Testis (tissue), 5 donors: ENCODE measurements at places on chromosomes 7 and 10. TPM values are rescaled to one million over a fixed set of nuclear protein-coding genes. Genes with fewer than 3 reads are reported as not detected.
A peak's percentile ranks its signal among the peaks of the same experiment; 100 is the strongest.

DNA sequence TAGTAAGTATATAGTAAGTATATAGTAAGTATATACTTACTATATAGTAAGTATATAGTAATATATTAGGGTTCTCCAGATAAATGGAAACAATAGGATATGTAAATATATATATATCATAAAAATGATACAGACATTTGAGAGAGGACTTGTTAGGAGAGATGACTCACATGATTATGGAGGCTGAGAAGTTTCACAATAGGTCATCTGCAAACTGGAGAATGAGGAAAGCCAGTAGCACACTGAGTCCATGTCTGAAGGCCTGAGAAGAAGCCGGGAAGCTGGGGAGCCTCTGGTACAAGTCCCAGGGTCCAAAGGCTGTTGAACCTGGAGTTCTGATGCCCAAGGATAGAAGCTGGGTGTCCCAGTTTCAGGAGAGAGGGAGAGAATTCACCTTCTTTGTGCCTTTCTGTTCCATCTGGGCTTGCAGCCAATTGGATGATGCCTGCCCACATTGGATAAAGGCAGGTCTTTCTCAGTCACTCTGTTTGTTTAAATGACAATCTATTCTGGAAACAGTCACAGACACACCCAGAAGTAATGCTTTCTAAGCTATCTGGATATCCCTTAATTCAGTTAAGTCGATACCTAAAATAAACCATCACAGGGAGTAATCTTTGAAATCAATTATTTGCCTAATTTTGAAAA lies 205.5 kb upstream of the CDC14C start:
- H3K27me3 ChIP-seq = no peaks in the 10 kb centered on the region
- H3K4me3 ChIP-seq = no peak overlapping the region

GRCh38 chr10:113412161-113412560 lies 140.7 kb upstream of the HABP2 start:
- H3K27ac ChIP-seq = no peak overlapping the region
- no peaks in the 10 kb centered on the region for H3K27me3 ChIP-seq
- H3K4me3 ChIP-seq = no peak overlapping the region
- H3K36me3 ChIP-seq = no peaks in the 10 kb centered on the region
- H3K4me1 ChIP-seq = no peaks in the 10 kb centered on the region
- DNase-seq = no peak

GRCh38 chr7:94683066-94683465 lies 27.1 kb upstream of the SGCE start:
- H3K27me3 ChIP-seq = no peaks in the 10 kb centered on the region
- no peaks in the 10 kb centered on the region for H3K4me1 ChIP-seq
- no peak overlapping the region for H3K27ac ChIP-seq
- no peak overlapping the region for H3K4me3 ChIP-seq
- H3K36me3 ChIP-seq = no peaks in the 10 kb centered on the region

DNA sequence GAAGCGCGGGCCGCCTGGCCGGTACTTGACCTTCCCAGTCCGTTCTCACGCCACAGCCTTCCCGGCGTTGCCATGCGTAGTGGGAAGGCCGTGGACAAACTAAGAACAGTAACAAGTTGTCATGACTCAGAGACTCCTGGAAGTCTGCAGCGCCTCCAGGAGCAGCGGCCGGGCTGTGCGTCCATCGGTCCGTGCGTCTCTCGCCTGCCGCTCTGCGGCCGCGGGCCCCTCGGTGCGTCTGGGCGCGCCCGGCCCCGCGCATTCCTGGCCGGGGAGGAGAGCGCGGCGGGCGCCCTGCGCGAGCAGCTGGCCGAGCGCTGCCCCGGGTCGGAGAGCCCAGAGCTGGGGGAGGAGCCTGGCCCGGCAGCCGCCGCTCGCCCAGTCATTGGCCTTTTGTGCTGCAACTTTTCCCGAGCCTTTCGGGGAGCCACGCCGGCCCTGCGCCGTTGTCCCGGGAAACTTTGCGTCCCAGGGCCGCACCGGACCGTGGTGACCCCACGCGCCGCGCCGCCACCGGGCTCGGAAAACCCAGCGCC lies 123.7 kb downstream of the TACC2 start:
- peaks cover 6% of the 10 kb centered on the region for H3K4me1 ChIP-seq
- peak overlapping the region; percentile 64 for H3K4me3 ChIP-seq
- no peaks in the 10 kb centered on the region for H3K27me3 ChIP-seq
- DNase-seq = peak; percentile 84

LZTS2 gene
- 133 TPM for total RNA-seq

- H3K27me3 ChIP-seq = no peaks in the 10 kb centered on the region
- H3K4me3 ChIP-seq = no peak overlapping the region
- no peak for DNase-seq
- no peaks in the 10 kb centered on the region for H3K4me1 ChIP-seq
These were observed 92.2 kb upstream of the DKK1 start for GRCh38 chr10:52221923-52222322.

GRCh38 chr10:7417103-7417623 lies 6.3 kb upstream of the SFMBT2 start:
- H3K27ac ChIP-seq = no peak overlapping the region
- no peak for DNase-seq
- H3K4me1 ChIP-seq = no peaks in the 10 kb centered on the region
- no peak overlapping the region for H3K4me3 ChIP-seq

SEMA3C gene
- total RNA-seq = 113 TPM

- peaks cover 3% of the 10 kb centered on the region for H3K4me1 ChIP-seq
- no peaks in the 10 kb centered on the region for H3K36me3 ChIP-seq
- H3K4me3 ChIP-seq = no peak overlapping the region
These were observed 5.4 kb upstream of the FZD9 start for GRCh38 chr7:73427902-73428787.

NODAL gene
- 0.43 TPM for total RNA-seq

- DNase-seq = no peak
- H3K27me3 ChIP-seq = no peaks in the 10 kb centered on the region
- H3K27ac ChIP-seq = no peak overlapping the region
- H3K36me3 ChIP-seq = no peaks in the 10 kb centered on the region
These were observed 237.9 kb downstream of the ADARB2 start for GRCh38 chr10:1499359-1499957.

- H3K27ac ChIP-seq = no peak overlapping the region
- peak; percentile 60 for DNase-seq
- H3K36me3 ChIP-seq = no peaks in the 10 kb centered on the region
- H3K4me1 ChIP-seq = peaks cover 12% of the 10 kb centered on the region
These were observed 41.8 kb upstream of the GJD4 start for GRCh38 chr10:35563261-35563891.

DNA sequence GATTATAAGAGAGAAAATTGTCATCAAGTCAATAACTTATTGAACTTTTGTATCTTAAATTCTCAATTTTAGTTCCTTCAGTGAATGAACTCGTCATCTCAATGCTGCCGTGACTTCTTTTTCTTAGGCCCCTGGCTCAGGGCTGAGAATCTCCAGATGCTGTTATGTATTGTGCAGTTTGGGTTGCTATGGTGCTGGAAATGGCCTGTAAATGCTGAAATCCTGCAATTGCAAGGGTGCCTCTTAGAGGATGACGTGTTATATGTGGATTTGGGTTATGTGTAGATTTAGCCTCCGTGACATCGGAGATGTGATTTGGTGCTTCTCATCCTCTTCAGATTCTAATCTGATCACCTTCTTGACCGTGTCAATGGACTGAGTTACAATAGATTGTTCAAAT lies 55.7 kb upstream of the ZRANB1 start:
- DNase-seq = no peak
- H3K27ac ChIP-seq = no peak overlapping the region
- H3K4me3 ChIP-seq = no peak overlapping the region
- no peaks in the 10 kb centered on the region for H3K36me3 ChIP-seq
- H3K27me3 ChIP-seq = no peaks in the 10 kb centered on the region

CDK14 gene
- 18.9 TPM for total RNA-seq

DNA sequence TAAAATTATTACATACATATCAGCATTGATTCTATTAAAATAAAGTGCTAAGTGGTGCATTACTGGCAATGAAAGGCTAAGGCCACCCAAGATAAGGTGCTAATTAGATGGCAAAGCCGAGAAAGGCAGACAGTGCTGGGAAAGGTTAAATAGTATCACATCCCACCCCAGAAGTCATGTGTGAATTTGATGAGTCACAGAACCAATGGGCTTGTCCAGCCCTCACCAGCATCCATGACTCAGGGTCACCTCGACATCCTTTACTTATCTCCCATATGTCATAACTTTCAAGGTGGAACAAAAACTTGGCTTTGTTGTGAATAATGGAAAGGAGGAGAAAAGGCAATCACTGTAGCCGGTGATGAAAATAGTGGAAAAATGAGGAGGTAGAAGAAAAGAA lies 459.1 kb downstream of the PLXNA4 start:
- no peak overlapping the region for H3K4me3 ChIP-seq
- H3K36me3 ChIP-seq = no peaks in the 10 kb centered on the region
- no peaks in the 10 kb centered on the region for H3K27me3 ChIP-seq
- no peak for DNase-seq
- H3K27ac ChIP-seq = no peak overlapping the region
- no peaks in the 10 kb centered on the region for H3K4me1 ChIP-seq

- no peak for DNase-seq
- H3K36me3 ChIP-seq = no peaks in the 10 kb centered on the region
- no peaks in the 10 kb centered on the region for H3K27me3 ChIP-seq
- H3K27ac ChIP-seq = no peak overlapping the region
These were observed 66.6 kb downstream of the PCLO start for GRCh38 chr7:83096065-83096580.

DNA sequence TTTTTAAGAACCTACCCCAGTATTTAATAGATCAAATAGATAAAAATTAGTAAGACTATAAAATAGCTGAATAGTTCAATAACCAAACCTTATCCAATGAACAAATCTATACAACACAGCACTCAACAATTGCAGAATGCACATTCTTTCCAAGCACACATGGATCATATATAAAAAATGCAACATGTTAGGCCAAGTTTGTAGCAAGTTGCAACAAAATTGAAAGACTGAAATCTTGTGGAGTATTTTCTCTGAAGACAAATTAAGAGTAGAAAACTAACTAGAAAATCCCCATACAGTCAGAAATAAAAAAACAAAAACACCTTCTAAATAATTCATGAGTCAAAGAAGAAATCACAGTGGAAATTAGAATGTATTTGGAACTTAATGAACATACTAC lies 317.3 kb downstream of the PHTF2 start:
- H3K36me3 ChIP-seq = no peaks in the 10 kb centered on the region
- no peak overlapping the region for H3K4me3 ChIP-seq
- H3K27me3 ChIP-seq = no peaks in the 10 kb centered on the region
- no peak for DNase-seq
- H3K27ac ChIP-seq = no peak overlapping the region

DNA sequence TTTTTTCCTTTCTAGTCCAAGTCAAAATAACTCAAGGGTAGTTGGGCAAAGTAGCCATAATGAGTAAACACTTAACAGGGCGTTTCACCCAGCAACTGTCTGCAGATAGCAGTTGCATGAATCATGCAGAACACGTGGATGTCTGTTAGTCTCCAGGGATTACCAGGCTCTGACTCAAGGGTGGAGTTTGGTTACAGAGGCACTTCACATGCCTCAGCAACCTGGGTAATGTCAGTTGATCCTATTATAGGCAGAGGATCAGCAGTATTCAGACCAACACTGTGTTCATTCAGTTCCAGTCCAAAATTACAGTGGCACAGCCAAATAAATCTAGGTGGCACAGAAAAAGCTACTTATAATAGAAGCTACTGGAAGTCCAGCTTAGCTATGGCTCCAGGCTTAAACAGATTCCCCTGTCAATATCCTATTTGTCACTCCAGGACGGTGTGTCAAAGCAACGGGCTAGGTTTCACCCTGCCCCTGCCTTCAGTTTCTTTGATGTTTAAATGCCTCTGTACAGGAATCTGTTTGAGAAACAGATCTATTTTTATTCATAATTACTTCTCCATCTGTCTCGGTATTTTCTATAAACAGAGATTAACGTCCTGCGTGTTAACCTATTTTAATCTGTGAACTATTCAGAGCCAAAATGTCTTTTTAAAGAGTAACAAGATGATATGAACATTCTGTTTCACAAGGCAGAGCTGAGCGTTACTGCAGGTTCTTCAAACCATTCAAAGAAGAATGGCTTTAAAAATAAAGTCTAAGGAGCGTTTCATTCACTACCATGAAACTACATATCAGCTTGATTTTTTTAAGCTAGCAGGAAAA lies 162.6 kb upstream of the AKR1E2 start:
- peak overlapping the region; percentile 7 for H3K27ac ChIP-seq
- no peaks in the 10 kb centered on the region for H3K36me3 ChIP-seq

COBL gene
- 14.8 TPM for total RNA-seq

GRCh38 chr10:7606951-7607404 lies 59.8 kb downstream of the ITIH5 start:
- no peaks in the 10 kb centered on the region for H3K36me3 ChIP-seq
- H3K27me3 ChIP-seq = no peaks in the 10 kb centered on the region
- H3K4me1 ChIP-seq = no peaks in the 10 kb centered on the region
- no peak for DNase-seq
- no peak overlapping the region for H3K27ac ChIP-seq

SH2B2 gene
- 22.8 TPM for total RNA-seq

DNA sequence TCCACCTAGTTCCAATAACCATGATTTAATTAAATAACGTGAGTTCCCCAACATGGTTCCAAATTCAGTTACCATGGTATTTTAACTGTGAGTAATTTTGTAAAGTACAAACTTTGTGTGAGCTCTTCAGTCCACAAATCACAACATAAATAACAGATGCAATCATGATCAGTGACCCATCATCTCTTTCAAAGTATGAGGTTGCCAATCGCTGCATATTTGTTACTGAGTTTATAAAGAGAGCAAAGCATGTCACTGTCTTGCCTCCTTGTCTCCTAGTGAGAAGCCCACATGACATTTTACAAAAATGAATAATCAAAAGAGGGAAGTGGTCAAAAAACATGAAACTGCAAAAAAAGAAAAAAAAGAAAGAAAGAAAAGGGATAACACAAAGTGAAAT lies 69.1 kb upstream of the PDSS1 start:
- no peak overlapping the region for H3K27ac ChIP-seq
- no peaks in the 10 kb centered on the region for H3K4me1 ChIP-seq
- DNase-seq = no peak
- H3K4me3 ChIP-seq = no peak overlapping the region
- H3K27me3 ChIP-seq = no peaks in the 10 kb centered on the region

SDK1 gene
- 24.9 TPM for total RNA-seq

MEPCE gene
- 74.6 TPM for total RNA-seq

DNA sequence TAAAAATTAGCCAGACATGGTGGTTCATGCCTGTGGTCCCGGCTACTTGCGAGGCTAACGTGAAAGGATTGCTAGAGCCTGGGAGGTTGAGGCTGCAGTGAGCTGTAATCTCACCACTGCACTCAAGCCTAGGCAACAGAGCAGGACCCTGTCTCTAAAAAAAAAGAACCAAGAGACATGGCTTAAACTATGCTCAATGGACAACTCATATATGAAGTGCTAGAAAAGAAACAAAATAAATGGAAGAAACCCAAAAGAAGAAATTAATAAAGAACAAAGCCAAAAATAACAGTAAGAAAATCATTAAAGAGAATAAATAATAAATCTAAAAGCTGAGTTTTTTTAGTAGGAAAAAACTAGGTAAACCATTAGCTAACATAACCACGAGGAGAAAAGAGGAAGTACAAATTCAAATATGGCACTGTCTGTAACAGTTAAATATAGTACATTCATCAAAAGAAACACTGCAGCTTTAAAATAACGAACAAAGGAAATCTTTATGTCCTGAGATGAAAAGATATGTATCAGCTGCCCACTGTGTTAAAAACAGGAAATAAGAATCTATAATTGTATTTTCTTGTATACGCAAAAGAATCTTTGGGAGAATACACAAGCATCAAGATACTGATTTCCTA lies 48.7 kb downstream of the UPF2 start:
- H3K36me3 ChIP-seq = no peaks in the 10 kb centered on the region
- H3K27me3 ChIP-seq = no peaks in the 10 kb centered on the region
- H3K4me3 ChIP-seq = no peak overlapping the region

- no peak overlapping the region for H3K4me3 ChIP-seq
- H3K4me1 ChIP-seq = no peaks in the 10 kb centered on the region
- H3K27ac ChIP-seq = no peak overlapping the region
- no peaks in the 10 kb centered on the region for H3K36me3 ChIP-seq
These were observed 206.6 kb upstream of the BMPER start for GRCh38 chr7:33698692-33699128.

TCERG1L gene
- total RNA-seq = 8.3 TPM

- H3K4me3 ChIP-seq = no peak overlapping the region
- no peak for DNase-seq
These were observed 258.7 kb upstream of the SLC26A5 start for GRCh38 chr7:103704701-103705100.
